ENCODE measurements at places on chromosomes 2 and 18. TPM values are rescaled to one million over a fixed set of nuclear protein-coding genes. Genes with fewer than 3 reads are reported as not detected.

The LDAH gene
- 17.1 TPM for total RNA-seq

The SLC16A14 gene
- 1.0 TPM for total RNA-seq

The CFLAR gene
- total RNA-seq, result 24.7 TPM

The SPHKAP gene
- not detected for total RNA-seq

The SCN1A gene
- not detected for total RNA-seq

The SYT4 gene
- not detected for total RNA-seq

The ITM2C gene
- total RNA-seq, result 72.7 TPM

The MGAT5 gene
- total RNA-seq, result 14.0 TPM

The ANKAR gene
- total RNA-seq, result 0.67 TPM

The SIX2 gene
- total RNA-seq, result under 0.01 TPM

The HDAC4 gene
- total RNA-seq, result 3.3 TPM

The GYPC gene
- total RNA-seq, result 100 TPM

The CIB4 gene
- total RNA-seq, result not detected

The LAMA1 gene
- 6.2 TPM for total RNA-seq

The GPR17 gene
- not detected for total RNA-seq

The OR6B2 gene
- total RNA-seq, result not detected

The TFCP2L1 gene
- under 0.01 TPM for total RNA-seq

The KIF3C gene
- 14.1 TPM for total RNA-seq

The TRABD2A gene
- total RNA-seq, result 6.8 TPM

The FBXO48 gene
- total RNA-seq, result 0.30 TPM

The BCL2 gene
- 3.9 TPM for total RNA-seq

The SIX3 gene
- total RNA-seq, result not detected

The GLB1L gene
- total RNA-seq, result 12.9 TPM

The FAM124B gene
- not detected for total RNA-seq

The GPR45 gene
- total RNA-seq, result not detected

The HOXD9 gene
- not detected for total RNA-seq

The ZSCAN30 gene
- total RNA-seq, result 9.8 TPM

The RAMP1 gene
- total RNA-seq, result 23.4 TPM

The FMNL2 gene
- total RNA-seq, result 12.6 TPM

The UGT1A7 gene
- total RNA-seq, result not detected

The ATP8B1 gene
- 18.1 TPM for total RNA-seq

The GNAL gene
- 0.34 TPM for total RNA-seq

The BOLL gene
- not detected for total RNA-seq

The UNC80 gene
- not detected for total RNA-seq

The HOXD3 gene
- total RNA-seq, result not detected

All from bronchus fibroblast of lung (primary cell).